ENCODE measurements at places on chromosomes 7 and 10.

GRCh38 chr7:14542624-14543023 is 359.9 kb downstream of the DGKB start:
- no peak for DNase-seq

DNA sequence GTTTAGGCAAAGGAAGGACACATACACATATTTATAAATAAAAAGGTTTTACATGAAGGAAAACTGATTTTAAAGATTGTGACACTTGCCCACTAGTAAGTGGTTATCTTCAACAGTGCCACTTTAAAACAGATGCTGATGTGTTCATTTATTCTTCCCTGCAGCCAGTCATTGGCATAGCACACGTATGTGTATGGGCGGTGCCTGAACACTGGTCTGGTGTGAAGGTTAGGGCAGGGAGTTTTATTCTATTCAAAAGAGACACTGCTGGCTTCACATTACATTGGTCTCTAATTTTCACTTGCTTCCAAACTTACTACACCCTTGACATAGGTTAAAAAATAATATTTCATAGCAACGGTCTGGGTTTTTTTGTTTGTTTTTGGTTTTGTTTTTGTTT is 57.9 kb downstream of the NOD1 start:
- no peak for DNase-seq

- no peak for DNase-seq
Measured at GRCh38 chr7:17297243-17297642, 1.2 kb upstream of the AHR start.

DNA sequence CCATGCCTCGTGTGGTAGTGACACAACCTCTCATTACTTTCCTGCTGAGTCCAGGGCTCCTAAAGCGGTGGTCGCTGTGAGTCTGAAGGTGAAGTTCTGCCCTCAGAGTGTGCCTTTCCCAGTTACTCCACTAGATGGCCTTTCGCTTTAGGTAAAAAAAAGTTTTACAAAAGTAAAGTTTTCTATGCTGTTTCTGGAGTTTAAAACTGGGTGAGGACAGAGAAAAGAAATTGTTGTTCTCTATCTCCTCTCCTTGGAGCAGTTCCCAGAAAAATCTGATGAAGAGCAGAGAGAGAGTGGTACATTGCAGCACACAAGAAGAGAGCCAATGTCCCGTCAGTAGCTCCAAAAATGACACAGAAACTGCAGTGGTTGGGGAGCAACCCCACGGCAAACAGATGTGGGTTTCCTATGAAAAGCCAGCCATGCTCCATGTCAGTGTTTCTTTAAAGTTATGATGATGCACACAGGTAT is 257.1 kb downstream of the GLI3 start:
- no peak for DNase-seq

DNA sequence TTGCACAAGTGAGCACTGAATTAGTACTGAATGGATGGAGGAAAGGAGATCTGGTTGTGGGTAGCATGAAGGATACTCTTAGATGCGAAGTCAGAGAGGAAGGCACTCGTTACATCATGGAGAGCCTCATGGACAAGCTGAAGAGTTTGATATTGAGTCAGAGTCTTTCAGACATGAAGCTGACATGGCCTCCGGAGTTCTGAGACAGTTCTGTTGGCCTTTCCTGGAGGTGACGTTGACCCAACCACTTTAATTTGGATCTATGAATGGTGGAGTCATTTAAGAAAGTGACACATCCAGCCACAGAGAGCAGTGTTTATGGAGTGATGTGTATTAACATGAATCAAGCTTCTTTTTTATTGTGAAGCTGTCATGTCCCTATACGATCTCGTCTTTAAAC is 286.3 kb upstream of the CDC14C start:
- no peak for DNase-seq

DNA sequence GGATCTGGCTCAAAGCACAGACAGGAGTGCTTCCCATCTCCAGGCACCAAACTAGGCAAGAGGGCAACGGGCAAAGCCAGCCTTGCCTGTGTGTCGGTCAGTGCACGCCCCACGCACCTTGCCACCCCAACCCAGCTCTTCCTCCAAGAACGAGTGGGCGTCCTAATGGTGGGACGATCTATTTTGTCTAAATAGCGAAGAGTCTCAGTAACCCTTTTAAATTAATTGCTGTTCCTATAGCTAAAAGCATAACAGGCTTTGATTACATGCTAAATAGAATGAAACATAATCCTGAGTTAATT is 12.2 kb downstream of the EN2 start:
- DNase-seq = no peak

GRCh38 chr7:47783456-47784223 is 164.6 kb downstream of the PKD1L1 start:
- DNase-seq = no peak

- DNase-seq = no peak
Measured at GRCh38 chr7:157073335-157073734, 62.9 kb upstream of the MNX1 start.

DNA sequence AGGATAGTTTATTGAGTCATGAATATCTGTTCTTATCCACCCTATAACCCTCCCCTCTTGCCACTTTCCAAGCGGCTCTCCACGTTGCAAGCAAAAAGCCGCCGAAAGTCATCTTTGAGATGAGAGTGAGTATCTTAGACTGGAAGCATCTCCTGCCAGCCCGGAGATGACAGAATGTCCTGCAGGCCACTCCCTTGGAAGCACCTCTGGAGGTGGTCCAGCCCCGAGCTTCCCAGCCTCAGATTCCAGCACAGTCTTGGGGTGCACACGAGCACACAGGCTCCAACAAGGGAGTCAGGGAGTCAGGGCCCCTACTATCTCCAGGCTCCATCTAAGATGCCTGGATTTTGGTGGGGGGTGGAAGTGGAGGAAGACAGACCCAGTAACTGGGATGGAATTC is 5.5 kb upstream of the ELN start:
- no peak for DNase-seq

- peak; percentile 75 for DNase-seq
Measured at GRCh38 chr10:92689663-92690210, at the start of gene HHEX. HHEX (plus strand) TSS chr10:92689955; CDS start chr10:92689987, 32 bp downstream.

GRCh38 chr7:137655804-137656203 is 191.0 kb downstream of the DGKI start:
- no peak for DNase-seq

GRCh38 chr10:103692952-103693811 is 162.2 kb downstream of the SH3PXD2A start:
- DNase-seq = peak; percentile 69

DNA sequence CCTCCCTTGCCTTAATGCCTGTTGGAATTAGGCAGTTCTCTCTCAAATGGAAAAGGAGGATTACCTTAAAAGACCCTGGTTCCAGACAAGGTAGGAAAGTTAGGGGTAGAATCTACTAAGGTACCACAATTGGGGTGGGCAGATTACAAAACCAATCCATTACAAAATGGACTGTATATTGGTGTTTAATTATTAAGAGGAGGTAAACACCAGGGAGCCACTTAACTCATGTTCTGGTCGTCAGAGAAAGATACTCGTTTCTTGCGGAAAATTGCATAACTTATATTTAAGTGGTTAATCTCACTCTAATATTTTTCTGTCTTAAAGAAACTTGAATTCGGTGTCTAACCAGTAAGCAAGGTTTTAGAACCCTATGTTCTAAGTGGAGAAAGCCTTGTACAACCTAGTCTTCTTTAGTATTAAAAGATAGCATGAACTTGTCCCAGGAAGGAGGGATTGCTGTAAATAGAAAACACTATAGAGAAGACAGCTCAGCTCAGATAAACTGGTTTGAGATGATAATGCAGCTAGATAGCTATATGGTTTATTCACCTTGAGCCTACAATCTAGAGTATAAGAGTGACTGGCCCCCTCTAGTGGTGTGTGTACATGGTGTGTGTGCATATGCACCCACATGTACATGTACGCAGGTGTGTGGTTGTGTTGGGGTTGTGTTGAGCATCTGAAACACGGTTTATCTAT is 58.0 kb upstream of the STRIP2 start:
- DNase-seq = no peak

GRCh38 chr7:74452748-74453321 is 871 bp upstream of the GTF2IRD1 start:
- no peak for DNase-seq

GRCh38 chr7:139543801-139544603 is 20.5 kb downstream of the CLEC2L start:
- DNase-seq = no peak

GRCh38 chr7:94941844-94942632 is 34.6 kb downstream of the PPP1R9A start:
- no peak for DNase-seq

DNA sequence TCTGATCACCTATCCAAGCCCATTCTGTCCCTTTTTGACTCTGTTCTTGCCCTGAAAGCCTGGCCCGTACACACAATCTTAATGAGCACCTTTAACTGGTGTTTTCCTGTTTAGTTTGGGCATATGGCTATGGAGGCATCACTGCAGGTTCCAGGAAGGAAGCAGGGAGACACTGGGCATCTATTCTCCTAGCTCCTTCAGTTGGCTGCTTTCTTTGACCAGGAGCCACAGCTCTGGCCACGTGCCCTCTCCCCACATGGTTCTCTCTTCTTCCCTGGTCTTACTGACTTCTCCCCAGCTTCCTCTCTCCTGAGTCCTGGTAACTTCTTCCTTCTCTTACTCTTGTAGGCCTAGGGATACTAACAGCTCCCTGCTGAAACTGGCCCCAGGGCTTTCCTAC is 144.4 kb downstream of the CREB5 start:
- DNase-seq = no peak

DNA sequence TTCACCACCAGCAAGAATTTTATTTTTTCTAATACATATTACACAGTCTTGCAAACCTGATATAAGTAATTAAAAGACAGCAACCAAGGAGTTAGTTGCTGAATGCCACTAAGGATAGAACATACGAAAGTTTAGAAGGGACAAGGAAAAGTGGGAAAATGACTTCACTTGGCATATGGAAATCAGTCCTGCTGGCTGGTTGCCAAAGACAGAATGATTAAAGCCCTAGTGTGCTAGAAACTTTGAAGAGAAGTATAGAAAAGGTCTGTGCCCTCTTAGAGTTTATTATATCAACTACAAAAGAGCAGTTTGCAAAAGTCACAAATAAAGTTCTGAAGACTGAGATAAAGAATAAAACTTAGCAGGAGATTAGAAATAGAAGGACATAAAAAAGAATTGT is 5.8 kb upstream of the YAE1 start:
- DNase-seq = no peak

GRCh38 chr7:128917122-128917521 is 6.6 kb upstream of the KCP start:
- no peak for DNase-seq

- DNase-seq = no peak
Measured at GRCh38 chr7:50584386-50584785, 19.2 kb upstream of the DDC start.

- no peak for DNase-seq
Measured at GRCh38 chr10:110103921-110104461, 96.2 kb downstream of the ADD3 start.

GRCh38 chr7:140596519-140597427 is 43.8 kb downstream of the DENND2A start:
- DNase-seq = no peak

DNA sequence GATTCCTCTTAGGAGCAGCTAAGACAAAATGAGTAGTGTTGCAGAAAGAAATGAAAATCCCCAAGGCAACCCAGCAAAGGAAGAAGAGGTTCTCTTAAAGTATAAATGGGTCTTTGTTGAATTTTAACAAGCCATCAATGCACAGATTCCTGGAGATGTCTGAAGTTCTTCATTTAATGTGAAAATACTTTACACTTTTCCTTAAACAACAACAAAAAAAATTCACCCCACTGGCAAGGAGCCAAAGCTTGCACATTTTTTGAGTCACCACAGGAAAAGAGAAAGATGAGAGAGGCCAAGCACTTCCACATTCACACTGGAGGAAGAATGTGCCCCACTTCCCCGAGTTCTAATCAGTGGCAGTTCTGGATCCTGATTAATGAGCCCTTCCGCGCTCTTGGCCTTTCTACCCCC is 286.4 kb upstream of the MEOX2 start:
- DNase-seq = no peak

DNA sequence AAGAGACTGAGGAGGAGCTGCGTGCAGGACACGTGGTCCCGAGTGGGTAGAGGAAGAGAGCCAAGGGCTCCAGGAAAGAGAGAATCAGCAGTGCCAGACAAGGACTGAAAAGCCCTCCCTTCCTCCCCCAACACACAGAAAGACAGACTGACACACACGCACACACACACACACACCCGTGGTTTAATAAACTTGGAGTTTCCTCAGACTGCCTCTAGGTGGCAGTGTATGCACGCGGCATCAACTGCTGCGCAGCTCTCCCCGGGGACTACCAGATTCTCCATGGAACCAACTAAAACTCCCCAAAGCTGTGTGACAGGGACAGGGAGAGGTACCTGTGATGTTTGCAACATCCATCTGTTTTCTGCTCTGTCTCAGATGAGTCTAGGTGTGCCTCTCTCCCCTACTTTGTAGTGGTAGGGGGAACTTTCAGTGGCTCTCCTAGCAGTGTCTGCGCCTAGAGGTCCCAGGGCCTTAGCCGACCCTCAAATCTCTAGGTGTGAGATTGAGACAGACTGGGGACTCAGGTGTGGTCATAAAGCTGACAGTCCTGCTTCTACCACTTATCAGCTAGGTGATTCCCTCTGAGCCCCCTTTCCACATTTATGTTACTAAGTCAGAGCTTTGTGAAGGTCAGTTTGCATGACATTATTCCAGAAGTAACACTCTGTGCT is 9.3 kb upstream of the TSPAN14 start:
- DNase-seq = no peak

- DNase-seq = no peak
Measured at GRCh38 chr7:89104748-89105685, 309.5 kb upstream of the TEX47 start.

- no peak for DNase-seq
Measured at GRCh38 chr7:107631588-107632491, 28.8 kb upstream of the SLC26A4 start.

- no peak for DNase-seq
Measured at GRCh38 chr10:131049016-131049415, 262.5 kb downstream of the TCERG1L start.

DNA sequence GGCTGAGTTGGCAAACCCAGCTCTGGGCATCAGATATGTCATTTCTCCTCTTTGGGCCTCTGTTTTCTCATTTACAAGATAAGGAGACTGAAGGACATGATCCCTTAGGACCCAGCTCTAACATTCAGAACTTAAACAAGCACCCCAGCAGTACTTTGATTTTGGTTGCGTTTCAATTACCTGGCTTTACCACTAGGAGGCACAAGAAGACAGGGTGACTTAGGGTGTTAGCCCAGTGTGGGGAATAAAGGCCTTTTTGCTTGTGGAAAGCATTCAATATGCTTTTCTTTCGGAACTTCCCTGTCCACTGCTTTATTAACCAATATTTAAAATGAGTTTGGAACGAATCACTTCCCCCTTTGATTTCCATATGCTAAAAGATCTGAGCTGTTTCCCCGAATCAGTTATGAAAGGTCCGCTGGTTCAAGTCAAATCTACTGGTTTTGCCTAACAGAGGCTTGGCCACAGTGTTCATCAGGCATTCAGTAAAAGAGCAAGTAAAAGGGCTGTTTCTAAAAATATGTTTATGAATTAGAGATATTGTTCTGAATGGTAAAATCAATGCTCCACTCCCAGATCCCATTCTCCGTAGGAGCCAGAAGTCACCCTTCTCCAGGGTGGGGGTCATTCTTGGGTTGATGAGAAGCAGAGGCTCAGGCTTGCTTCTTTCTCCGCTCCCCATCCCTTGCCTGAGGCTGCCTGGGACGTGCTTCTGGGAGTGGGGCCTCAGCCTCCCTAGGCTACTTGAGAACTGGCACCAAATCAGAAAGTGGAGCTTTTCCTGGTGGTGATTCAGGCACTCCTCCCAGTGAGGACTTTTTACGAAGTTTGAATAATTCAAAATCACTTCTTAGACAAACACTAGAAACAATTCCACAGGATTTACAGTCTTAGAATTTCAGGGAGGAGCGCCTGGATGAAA is 105.5 kb downstream of the MYOF start:
- DNase-seq = peak; percentile 37
